ENCODE measurements at places on chromosomes 13 and 19.

DNA sequence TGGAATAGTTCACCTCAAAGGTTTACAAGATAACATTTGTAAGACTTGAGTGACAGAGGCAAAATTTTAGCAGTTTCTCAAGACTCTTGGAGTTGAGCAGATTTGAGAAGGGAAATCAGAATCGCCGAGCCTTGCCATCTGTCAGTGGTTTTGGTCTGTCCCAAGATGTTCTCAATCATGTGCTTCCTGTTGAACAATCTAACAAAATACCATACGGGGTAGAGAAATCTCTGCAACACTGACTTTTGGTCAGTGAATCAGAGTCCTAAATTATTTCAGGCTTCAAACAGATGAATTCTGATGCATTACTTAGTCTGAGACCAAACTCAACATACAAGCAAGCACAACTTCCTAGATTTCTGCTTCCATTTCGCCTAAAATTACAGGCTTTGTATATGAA is 3.8 kb downstream of the KCTD12 start:
- no peak for DNase-seq

DNA sequence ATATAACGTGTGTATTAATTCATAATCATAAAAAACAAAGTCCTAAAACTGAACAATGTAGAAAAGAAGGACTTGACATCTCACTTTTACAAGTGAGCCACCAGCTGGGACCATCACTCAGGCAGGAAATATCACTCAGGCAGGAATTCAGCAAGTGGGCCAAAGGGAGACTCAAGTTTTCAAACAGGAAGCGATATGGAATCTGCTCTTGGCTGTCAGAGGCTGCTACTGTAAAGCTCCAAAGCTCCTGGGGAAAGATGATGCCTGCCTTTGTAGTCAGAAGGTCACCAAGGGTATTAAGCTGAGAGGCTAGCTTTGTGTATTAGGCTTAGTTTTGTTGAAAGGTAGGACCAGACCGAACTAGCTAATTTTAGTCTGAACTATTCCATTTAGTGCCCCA is 5.5 kb upstream of the AKAP11 start:
- DNase-seq = no peak

GRCh38 chr13:40673414-40673813 is 7.0 kb upstream of the FOXO1 start:
- DNase-seq = no peak

DNA sequence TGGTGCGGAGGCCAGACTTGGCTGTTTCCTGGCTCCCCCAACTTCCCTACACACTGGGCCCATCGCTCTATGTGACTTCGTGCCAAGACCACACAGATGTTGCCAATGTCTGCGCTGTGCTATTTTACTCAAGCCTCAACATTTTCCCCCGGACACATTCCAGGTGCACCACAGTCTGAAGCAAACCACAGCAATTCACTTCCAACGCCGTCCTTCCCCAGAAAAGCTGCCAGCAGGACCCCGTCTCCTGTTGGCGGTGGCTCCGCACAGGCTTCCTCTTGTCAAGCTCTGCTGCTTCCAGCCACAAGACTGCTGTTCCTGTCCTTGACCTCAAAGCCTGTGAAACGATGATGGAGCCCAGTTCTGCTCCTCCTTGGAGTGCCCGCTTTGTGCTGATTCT is 100.7 kb downstream of the CRYL1 start:
- no peak for DNase-seq

DNA sequence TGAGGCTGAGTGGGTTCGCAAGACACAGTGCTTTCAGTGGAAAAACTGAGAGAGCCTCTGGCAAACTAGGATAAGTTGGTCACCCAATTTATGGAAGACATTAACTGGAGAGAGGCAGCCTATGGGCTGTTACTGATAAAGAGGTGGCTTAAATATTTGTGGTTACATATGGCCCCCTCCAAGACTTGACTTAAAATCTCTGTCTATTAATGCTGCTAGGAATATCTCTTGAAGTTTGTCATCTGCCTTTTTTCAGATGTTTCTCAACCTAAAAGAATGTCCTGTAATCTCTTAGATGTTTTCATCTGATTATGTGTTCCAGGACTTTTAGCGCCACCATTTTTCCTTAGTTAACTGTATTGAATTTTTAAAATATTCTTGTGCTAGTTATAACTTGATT is 54.6 kb downstream of the NAA16 start:
- no peak for DNase-seq

DNA sequence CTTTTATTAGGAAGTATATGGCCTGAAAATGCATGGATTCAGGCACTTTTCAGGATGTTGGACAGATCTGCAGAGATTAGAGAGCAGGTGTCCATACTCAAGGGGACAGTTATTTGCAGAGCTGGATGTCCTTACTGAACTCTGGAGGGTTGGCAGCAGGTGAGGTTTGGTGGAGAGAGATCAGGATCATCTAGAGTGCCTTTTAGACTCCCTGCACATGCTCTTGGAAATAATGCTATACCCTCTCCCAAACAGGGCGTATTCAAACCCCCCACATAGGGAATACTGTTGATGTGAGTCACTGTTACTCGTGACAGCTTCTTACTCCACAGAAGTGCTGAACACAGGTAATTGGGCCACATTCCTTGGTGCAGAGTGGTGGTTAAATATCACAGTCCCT is 725.7 kb upstream of the SGCG start:
- no peak for DNase-seq

DNA sequence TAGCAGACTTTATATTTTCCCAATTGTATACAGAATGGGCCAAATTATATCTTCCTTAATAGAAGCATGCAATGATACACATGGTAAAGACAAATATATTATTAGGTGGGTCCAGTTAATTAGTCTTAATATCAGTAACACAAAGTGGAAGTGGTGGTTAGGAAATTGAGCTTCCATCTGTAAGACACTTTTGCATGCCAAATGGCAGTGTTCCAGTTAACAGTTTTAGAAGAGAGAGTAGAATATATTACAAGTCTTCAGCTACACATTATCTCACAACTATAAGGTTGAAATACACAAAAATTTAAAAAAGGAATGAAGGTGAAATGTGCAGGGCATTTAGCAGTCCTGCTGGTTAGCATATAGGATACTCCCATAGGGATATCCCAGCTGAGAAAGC is 536.5 kb downstream of the PCDH9 start:
- DNase-seq = no peak

DNA sequence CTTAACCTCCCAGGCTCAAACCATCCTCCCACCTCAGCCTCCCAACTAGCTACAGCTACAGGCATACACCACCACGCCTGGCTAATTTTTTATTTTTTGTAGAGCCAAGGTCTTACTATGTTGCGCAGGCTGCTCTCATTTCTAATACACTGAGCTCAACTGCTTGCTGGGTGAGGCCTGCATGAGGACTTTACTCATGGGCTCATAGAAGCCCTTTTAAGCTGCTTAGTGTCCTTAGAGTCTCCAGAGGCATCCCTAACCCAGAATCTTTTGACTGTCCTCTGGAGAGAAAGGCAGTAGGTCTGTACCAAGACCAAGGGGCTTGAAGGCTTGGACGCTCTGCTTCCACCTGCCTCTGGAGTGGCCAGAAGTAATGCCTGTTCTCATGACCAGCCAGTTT is 141.6 kb downstream of the TM9SF2 start:
- no peak for DNase-seq

GRCh38 chr19:40213251-40213829 is 4.8 kb downstream of the TTC9B start:
- DNase-seq = no peak

DNA sequence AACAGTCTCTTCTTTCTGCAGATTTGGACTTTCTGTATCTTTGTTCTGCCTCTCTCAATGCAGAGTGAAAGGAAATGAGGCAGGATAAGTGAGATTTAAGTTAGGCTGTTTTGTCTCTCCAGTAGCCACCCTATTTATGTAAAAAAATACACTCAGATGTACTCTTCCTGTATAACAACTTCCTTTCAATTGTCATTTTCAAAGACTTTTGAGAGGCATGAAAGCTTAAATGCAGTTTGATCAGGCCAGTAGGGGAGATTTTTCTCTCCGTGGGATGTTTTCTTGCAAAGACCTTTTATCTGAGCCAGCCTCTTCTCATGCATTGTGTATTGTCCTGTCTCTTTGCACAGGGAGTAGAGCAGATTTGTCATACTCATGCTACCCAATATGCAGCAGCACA is 166.8 kb downstream of the SLITRK5 start:
- no peak for DNase-seq

DNA sequence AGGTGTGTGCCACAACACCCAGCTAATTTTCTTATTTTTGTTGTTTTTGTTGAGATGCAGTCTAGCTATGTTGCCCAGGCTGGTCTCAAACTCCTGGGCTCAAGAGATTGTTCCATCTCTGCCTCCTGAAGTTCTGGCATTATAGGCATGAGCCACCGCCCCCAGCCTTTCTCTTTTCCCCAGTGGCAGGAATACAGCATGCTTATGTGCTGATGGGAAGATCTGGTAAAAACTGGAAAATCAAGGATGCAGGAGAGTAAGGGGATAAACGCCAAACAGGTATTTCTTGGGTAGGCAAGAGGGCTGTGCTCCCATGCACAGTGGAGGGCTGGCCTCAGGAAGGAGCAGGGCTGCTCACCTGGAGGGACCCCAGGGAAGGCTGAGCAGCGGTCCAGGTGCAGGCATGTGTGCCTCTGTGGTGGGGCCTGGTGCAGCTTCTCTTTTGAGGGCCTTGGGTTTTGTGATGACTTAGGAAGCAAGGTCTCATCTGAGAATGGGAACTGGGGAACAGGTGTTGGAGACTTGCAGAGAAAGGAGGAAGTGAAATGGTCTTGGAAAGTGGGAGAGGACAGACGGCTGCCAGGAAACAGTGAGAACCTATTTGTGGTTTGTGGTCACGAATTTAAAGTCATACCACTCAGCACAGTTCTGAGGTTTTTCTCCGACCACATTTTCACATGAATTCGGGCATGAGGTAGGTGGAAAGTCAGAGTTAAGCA is 106.5 kb downstream of the TEX26 start:
- no peak for DNase-seq

Data from cortex of kidney (tissue), 1 donor.